ENCODE measurements at places on chromosomes 16 and 17.

- DNase-seq, result no peak
Observed at GRCh38 chr16:67718668-67719047, 458 bp downstream of the GFOD2 start.

- no peak for DNase-seq
Observed at GRCh38 chr17:3167574-3167973, 29.7 kb upstream of the OR1A2 start.

DNA sequence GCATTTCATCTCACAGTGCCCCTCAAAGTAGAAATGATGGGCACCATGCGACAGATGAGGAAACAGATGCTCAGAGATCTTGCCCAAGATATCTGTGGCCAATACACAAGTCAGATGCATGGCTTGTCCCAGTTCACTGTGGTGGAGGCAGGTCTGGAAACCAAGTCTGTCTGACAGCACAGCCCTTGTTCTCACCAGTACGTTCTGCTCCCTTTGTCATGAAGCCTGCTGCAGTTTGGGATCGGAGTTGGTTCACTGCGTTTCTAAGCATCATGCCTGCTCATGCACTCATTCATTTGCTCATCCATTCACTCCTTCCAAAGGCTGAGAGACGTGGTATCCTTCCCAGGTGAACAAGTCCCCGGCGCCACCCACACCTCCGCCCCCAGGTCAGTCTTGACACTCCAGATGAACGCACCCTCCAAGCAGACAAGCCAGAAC, 27.2 kb upstream of the MEAK7 start:
- DNase-seq, result no peak

GRCh38 chr16:22188267-22188594, 17.8 kb upstream of the EEF2K start:
- no peak for DNase-seq

DNA sequence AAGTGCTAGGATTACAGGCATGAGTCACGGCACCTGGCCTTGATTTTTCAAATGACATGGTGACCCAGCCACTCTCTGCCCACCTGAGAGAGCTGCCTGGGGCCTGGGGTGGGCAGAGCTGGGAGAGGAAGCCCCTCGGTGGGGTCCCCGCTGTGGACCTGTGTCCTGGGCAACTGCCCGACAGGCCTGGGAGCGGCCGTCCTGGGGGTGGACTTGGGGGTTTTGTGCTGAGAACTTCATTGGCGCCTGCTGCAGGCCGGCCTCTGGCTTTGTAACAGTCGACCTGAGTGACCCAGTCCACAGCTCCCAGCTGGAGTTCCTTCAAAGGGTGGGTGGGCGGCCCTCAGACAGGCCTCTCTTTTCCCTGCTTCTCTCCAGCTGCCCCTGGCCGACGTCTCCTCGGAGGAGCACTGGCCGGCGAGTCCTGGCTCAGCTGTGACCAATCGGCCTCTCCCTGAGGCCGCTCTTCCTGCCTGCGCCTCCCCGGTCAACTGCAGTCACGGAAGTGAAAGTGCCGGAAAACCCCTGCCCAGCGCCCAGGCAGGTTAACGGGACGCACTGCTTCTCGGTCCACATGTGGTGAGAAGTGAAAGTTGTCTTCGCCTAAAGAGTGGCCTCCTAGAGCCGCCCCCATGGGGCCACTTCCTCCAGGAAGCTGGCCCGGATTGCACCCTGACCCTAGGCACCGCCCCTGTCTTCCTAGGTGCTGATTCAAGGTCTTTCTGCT, 5.5 kb downstream of the CBFA2T3 start:
- DNase-seq, result no peak

- DNase-seq, result no peak
Observed at GRCh38 chr17:77429969-77430752, 289.4 kb downstream of the SEC14L1 start.

DNA sequence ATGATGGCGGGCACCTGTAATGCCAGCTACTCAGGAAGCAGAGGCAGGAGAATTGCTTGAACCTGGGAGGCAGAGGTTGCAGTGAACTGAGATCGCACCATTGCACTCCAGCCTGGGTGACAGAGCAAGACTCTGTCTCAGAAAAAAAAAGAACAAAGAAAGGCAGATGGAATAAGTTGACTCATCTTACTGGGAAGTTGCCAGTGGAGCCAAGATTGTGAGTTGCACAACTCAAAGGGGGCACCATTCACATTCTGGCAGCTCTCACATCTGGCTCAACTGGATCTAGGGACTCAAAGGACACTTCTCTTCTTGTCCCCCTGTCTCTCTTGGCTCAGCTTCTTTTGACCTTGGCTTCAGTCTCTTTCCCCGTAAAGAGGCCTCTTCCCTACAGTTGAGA, 53.7 kb upstream of the ETV4 start:
- no peak for DNase-seq

GRCh38 chr17:56026915-56027314, 126.4 kb upstream of the ANKFN1 start:
- no peak for DNase-seq

GRCh38 chr17:2749784-2750181, 331 bp upstream of the CCDC92B start:
- DNase-seq, result peak; percentile 53

DNA sequence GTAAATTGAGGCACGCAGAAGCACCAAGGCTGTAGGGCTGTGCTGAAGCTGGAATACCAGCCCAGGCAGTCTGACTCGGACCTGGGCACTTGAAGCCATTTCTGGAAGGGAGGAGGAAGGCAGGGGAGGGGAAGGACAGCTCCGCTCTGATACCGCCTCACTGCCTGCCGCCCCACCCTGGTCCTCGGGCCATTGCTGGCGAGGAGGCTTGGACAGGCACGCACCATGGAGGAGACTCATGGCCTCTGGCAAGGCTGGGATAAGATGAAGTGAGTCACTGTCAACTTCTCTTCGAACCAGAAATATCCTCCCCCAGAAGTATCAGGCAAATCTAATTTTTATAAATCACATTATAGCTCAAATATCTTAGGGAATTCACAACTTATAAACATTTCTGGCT, 81.3 kb downstream of the SDK2 start:
- no peak for DNase-seq

GRCh38 chr17:66775881-66776400, 59.0 kb upstream of the CACNG5 start:
- no peak for DNase-seq

- DNase-seq, result no peak
Observed at GRCh38 chr17:62112229-62112628, 47.2 kb upstream of the MED13 start.

- no peak for DNase-seq
Observed at GRCh38 chr17:42163113-42163512, 8.3 kb upstream of the RAB5C start.
